ENCODE measurements at places on chromosomes 2 and 18.

GRCh38 chr2:173715441-173715840 is 249.7 kb downstream of the SP3 start:
- DNase-seq = no peak

GRCh38 chr18:9828506-9829396 is 57.0 kb upstream of the TXNDC2 start:
- no peak for DNase-seq

- no peak for DNase-seq
These were observed 62.0 kb downstream of the HNRNPLL start for GRCh38 chr2:38540580-38541286.

DNA sequence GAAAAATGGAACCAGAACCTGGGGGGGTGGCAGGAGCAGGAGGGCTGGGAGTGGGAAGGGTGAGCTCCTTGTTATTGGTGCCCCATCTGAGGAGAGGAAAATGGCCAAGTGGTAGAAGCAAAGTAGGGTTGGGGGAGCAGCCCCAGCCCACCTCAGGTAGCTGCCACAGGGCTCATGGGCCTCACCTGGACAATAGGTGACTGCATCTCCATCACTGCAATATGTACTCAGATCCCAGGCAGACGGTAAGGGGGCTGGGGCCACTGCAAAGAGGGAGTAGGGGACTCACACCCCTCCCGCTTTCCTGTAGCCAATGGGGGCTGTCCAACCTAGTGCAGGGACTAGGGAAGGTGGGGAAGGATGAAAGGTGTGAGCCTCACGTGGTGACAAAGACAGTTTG is 4.2 kb downstream of the C2orf81 start:
- DNase-seq = no peak

- DNase-seq = no peak
These were observed 290.0 kb downstream of the PHLPP1 start for GRCh38 chr18:63005306-63005705.

DNA sequence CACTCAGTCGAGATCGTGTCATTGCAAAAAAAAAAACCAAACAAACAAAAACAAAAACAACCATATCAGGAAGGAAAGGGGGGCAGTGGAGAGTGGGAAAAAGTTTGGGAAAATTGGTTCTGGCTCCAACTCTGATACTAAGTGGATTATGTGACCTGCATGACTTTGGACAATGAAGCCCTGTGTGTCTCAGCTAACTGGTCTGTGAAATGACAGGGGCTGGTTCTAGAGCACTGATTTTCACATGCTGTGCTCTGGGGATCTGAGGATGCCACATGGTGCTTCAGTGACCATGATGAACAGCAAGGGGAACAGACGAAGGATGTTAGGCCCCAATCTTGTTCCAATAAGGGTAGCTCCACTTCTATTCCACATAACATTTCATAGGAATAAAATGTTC is 157.4 kb upstream of the DNMT3A start:
- no peak for DNase-seq

DNA sequence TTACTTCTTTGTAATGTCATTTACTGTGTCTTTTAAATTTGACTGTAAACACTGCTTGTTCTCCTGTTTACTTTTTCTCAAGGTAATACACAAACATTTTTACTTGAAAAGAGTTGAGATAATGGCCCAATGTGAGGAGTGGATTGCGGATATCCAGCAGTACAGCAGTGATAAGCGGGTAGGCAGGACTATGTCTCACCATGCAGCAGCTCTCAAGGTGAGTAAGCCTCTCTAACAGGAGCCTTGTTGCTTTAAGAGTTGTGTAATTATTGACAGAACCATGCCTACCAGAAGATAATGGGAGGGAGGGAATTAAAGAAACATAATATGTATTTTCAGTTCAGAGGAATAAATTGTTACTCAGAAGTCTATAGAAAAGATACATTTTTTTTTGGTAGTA is 16.5 kb upstream of the TTC27 start:
- no peak for DNase-seq

- no peak for DNase-seq
These were observed 159.1 kb upstream of the CREB1 start for GRCh38 chr2:207370646-207371045.

- no peak for DNase-seq
These were observed 154.0 kb downstream of the SPP2 start for GRCh38 chr2:234204480-234204879.
